ENCODE measurements at places on chromosomes 16 and 17.

- no peak for DNase-seq
Observed at GRCh38 chr16:14354561-14355351, 275.3 kb downstream of the PARN start.

GRCh38 chr17:64497565-64498035 lies 746 bp upstream of the POLG2 start:
- no peak for DNase-seq

GRCh38 chr17:49527927-49528651 lies 33.0 kb downstream of the NGFR start:
- DNase-seq: no peak

DNA sequence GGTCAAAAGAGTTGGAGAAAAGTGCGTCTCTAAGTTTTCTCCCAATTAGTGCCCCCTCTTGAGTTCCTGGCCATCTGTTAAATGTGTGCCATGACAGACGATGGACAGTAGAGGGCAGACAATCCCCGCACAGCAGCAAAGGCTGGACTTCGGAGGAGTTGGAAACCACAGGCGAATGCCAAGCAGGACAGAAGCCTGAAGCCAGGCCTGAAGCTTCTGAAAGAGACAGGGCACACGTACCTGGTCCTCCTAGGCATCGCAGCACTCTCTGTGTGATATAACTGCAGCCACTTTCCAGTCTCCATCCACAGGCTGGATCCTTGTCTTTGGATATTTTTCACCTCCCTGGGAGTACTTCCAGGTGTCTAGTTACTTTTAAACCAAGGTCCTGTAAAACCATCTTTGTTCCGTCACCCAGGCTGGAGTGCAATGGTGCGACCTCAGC lies 14.5 kb downstream of the C17orf100 start:
- DNase-seq: no peak
